ENCODE measurements at places on chromosomes 13 and 19.

DNA sequence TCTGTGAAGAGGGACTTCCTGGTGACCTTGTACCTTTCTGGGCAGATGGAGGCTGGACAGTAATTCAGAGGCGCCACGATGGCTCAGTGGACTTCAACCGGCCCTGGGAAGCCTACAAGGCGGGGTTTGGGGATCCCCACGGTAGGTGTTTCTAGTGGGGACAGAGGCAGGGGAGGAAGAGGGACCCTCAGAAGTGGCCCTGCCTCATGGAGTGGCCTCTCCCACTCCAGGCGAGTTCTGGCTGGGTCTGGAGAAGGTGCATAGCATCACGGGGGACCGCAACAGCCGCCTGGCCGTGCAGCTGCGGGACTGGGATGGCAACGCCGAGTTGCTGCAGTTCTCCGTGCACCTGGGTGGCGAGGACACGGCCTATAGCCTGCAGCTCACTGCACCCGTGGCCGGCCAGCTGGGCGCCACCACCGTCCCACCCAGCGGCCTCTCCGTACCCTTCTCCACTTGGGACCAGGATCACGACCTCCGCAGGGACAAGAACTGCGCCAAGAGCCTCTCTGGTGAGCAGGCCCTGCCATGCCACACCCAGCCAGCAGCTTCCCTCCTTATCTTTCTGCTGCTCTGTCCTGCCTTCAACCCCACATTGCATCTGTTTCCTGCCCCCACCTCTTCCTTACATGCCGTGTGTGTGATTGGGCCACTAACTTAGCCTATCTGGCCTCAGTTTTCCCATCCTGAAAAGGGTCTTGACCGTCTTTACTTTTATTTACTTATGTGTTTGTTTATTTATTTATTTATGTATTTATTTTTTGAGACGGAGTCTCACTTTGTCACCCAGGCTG lies 7.3 kb downstream of the ANGPTL4 start:
- DNase-seq, result no peak

DNA sequence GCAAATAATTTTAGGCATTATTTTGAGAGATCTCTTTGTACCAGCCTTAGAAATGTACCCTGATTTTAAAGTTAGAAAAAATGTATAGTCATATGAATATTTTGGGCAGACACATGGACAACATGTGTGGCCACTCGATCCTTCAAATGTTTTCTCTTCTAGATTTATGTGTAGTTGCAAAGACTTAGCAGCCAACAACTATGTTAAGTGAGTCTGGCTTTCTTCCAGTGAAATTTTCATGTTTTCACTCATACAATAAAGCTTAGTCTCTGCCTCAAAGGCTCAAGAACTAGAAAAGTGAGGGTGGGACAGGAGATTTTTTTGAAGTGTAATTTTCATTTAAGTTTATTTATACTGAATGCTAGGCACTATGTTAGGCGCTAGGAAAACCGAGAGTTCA lies 207.7 kb upstream of the DACH1 start:
- no peak for DNase-seq

GRCh38 chr13:40285634-40286033 lies 380.8 kb downstream of the FOXO1 start:
- no peak for DNase-seq

GRCh38 chr19:45587873-45588272 lies 3.3 kb upstream of the OPA3 start:
- no peak for DNase-seq

DNA sequence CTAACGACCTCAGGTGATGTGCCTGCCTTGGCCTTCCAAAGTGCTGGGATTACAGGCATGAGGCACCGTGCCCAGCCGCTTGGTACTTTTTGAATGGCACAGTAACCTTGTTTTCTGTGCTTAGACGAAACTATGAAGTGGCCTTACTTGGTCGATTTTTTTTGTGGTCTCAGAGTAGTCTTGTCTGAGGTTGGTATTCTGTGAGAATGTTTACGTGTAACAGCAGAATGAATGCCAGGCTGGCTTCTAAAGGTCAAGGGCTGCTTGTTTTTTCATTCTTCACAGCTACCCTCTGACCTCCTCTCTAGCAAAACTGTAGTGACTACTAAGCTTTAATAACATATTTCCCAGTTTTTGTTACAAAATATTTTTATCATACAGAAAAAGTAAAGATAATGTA lies 313.3 kb downstream of the GPC6 start:
- DNase-seq, result no peak

DNA sequence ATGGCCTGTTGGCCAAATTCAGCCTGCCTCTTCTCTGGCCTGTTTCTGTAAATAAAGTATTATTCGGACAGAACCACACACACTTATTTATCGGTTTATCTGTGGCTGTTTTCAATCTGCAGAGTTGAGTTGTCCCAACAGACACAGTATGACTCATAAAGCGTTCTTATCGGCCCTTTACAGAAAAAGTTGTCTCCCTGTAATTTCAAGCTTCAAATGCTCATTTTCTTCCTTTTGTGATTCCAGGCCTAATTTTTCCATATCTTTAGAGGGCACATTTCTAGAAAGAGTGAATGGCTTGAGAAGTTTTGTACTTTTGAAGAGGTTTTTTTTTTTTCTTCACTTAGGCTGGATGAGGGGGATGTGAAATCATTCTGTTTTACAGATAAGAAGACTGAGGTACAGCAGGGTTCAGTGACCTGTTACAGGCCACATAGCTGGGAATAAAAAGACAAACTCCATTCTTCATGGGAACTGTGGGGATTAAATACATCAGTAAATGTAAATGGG lies 440.9 kb downstream of the TSHZ3 start:
- no peak for DNase-seq

- no peak for DNase-seq
These were observed 478.4 kb downstream of the FOXO1 start for GRCh38 chr13:40187841-40188591.

- no peak for DNase-seq
These were observed 47.3 kb downstream of the BRCA2 start for GRCh38 chr13:32362574-32362973.

DNA sequence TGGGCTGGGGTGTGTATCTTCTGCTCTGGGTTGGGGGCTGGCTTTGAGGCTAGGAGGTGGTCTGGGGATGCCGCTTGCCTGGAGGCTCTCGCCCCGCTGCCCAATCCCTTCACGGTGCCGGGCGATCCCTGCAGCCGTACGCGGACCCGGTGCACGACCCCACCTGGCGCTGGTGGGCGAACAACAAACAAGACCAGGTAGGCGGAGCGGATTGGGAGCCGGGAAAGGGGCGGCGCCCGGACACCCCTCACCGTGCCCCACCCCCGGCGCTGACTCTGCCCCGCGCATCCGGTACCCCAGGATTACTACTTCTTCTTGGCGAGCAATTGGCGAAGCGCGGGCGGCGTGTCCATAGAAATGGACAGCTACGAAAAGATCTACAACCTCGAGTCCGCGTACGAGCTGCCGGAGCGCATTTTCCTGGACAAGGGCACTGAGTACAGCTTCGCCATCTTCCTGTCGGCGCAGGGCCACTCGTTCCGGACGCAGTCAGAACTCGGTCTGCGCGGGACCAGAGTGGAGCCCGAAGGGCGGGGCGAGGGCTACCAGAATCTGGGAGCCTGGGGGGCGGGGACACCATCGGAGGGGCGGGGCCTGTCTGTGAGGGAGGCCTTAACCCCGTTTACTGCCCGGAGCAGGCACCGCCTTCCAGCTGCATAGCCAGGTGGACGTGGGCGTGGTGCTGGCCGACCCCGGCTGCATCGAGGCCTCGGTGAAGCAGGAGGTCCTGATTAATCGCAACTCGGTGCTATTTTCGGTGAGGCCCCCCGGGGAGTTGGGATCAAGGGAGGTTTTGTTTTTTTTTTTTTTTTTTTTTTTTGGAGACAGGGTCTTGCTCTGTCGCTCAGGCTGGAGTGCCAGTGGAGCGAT lies 12.1 kb upstream of the PSMD8 start:
- peak; percentile 79 for DNase-seq

- no peak for DNase-seq
These were observed 199.4 kb upstream of the MIR17HG start for GRCh38 chr13:91148098-91148497.

DNA sequence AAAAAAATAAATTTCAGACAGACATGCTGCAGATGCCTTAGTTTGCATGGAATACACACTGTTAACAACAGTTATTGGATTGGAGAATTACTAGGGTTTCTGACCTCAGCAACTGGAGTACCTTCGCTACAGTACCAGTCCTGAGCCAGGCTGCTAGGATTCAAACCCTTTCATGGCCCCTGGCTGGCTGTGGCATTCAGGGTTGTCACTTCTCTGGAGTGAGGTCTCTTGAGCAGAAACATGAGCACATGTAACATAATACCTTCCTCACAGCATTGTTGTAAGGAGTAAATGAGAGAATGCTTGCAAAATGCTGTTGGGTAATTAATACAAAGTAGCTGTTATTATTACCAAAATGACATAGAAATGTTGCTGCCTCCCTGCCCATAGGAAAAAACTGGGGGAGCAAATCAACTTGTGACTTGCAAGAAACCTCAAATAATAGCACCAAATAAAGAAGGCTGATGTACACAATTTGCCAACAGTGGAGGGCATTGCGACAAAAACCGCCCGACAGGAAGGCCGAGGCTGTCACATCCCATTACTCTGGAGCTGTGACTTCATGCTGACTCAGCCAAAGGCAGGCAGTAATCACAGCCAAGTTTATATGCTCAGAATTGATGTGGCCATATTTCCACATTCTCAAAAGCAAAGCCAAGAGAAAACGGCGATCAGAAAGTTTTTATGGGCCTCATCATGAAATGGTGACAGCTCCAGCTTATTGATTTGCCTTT lies 100.4 kb downstream of the RFC3 start:
- DNase-seq, result peak; percentile 47

DNA sequence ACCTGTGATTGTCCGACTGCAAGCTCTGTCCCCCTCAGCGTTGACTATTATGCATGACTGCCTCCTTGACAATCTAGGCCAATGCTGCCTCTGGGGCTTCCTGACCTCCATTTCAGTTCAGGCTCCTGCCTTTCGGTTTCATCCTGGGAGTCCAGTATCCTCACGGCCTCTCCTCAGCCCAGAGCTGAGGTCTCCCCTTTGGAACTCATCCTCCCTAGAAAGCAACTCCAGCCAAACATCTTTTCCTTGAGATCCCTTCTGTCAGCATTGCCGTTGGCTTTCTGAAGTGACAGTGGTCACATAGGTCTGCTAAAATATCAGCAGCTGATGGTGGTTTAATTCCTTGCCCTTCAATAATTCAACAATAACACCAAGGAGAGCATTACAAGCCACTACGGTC lies 519.1 kb upstream of the NBEA start:
- no peak for DNase-seq

DNA sequence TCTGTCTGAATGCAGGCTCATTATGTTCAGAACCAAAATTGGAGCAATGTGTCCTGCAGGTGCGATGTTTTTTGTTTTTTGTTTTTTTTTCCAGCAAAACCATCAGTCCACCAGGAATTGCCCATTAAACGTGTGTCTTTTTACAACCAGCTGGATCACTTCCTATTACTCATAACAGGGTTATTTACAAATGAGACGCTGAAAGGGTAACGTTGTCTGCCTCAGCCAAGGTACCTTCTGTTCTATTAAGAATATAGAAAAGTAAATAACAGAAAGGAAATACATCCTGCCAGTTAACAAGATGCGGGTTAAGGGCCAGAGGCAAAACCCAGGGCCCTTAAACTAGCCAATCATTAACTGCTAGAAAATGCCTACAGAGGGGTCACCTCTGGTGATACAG lies 590.4 kb downstream of the TBC1D4 start:
- no peak for DNase-seq

- no peak for DNase-seq
These were observed 5.8 kb downstream of the TM9SF2 start for GRCh38 chr13:99507054-99507453.

GRCh38 chr19:49682274-49682673 lies 5.2 kb downstream of the PRMT1 start:
- DNase-seq, result no peak

GRCh38 chr13:25179832-25180774 lies 8.0 kb upstream of the AMER2 start:
- no peak for DNase-seq

- DNase-seq, result no peak
These were observed 27.7 kb upstream of the MBNL2 start for GRCh38 chr13:97194479-97194878.
